ENCODE measurements at places on chromosomes 1 and 21. TPM values are rescaled to one million over a fixed set of nuclear protein-coding genes. Genes with fewer than 3 reads are reported as not detected.

DNA sequence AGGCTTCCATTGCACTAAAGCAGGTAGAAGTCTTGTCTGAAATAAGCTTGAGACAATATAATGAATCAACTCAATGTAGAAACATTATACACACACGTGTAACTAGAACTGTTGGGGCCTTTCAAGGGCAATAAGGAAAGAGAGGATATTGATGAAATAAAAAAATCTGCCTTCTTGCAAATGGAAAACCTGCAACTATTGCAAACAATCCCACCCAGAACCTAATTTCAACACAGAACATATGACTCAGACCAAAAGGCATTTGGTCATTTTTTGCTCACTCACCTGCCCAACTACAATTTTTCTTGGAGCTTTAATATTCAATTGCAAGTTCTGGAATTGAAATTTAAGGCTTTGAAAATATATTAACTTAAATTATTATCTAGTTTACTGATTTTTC is 900.1 kb downstream of the TTLL7 start:
- no peak for DNase-seq

DNA sequence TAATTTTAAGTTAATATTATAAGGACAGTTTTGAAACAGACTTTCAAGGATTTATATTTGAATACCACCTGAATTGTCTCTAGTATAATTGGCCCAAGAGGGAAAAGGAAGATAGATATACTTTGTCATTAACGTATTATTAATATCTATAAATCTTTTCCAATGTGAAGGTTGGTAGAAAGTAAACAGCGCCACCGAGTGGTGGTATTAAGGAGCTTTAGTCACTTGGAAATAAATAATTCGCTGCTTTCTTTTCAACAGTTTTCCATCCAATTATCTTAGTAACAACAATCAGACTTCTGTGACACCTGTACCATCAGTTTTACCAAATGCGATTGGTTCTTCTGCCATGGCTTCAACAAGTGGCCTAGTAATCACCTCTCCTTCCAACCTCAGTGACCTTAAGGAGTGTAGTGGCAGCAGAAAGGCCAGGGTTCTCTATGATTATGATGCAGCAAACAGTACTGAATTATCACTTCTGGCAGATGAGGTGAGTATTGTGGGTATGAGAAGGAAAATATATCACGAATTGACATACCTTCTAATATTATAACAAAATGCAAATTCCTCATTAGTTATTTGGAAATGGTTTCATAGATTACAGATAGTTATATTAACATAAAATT is 37.7 kb downstream of the SH3GLB1 start:
- DNase-seq = peak; percentile 67

DNA sequence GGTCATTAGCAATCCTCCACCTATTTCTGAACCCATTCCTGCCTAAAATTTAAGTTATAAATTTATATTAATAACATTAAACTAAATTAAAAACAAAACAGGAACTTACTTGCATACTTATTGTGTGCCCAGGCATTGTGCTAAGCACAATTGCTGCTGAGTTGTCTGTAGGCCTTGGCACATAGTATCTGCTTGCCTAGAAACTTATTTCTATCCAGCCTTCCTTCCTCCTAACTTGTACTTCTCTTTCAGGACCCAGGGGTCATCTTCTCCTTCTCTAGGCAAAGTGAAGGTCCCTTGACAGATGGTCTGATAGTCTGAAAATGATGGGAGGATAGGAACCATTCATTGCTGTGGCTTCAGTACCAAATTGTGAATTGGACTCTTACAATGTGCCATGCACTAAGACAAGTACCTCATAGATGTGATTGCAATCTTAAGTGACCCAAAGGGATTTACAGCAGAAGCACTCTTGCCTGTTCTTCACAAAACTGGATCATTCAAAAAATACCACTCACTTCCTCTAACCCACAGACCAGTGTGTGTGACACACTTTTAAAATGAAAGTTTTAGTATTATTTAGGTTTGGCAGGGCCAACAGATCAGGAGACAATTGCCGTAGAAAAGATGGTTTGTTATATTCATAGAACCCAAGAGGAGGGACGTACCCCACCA is 10.3 kb upstream of the CD101 start:
- DNase-seq = no peak

DNA sequence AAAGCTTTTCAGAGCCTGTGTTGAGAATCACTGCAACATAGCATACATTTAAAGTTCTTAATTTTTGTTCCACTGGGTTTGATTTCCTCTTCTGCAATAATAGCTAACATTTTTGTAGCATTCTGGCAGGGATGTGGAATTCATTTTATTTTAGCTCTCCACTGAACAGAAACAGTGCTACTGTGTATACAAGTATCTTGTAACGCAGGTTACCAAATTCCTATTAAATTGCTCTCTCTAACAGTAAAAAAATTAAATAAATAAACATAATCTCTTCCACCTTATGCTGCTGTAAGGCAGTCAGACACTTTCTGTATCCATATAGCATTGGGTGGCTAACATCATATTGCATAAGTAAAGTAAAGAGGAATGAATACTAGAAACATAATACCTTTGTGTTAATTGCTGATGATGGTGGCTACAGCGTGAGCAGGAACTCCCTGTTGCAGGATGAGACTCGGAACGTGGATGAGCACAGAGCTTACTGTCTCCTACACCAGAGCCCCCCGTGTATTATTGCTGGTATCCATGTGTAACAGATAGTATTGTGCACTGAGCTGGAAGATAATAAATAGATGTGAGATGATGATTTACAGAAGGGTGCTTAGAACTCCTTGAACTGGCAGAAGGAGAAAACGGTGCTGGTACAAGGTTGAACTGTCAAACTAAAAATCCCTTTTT is 276.9 kb upstream of the SNX7 start:
- peak; percentile 22 for DNase-seq

- DNase-seq = no peak
Measured at GRCh38 chr1:120133228-120133927, 42.9 kb downstream of the SEC22B start.

The RAP1A gene
- total RNA-seq = 57.1 TPM

All from endothelial cell of umbilical vein (primary cell).